Endodermal cell (in vitro differentiated cells): ENCODE measurements at places on chromosomes 11 and 22. TPM values are rescaled to one million over a fixed set of nuclear protein-coding genes. Genes with fewer than 3 reads are reported as not detected.

DNA sequence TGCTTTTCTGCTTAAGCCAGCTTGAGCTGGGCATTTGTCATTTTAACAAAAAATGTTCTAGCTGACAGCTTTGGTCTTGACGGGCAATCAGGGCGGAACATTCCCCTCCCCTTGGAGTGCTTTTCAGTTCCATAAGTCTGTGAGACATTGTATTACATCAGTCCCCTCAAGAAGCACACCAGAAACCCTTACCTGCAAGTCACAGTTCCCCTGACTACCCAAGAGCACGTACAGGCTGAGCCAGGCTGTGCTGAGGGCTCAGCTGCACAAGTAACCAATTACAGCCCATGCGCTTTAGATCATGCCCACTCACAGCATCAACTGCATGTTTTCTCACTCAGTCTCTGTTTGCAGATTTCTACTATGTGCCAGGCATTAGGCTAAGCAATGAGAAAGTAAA, 19.1 kb downstream of the HIRA start:
- H3K36me3 ChIP-seq = peaks cover 38% of the 10 kb centered on the region
- no peak overlapping the region for H3K27ac ChIP-seq
- H3K4me3 ChIP-seq = no peak overlapping the region

DNA sequence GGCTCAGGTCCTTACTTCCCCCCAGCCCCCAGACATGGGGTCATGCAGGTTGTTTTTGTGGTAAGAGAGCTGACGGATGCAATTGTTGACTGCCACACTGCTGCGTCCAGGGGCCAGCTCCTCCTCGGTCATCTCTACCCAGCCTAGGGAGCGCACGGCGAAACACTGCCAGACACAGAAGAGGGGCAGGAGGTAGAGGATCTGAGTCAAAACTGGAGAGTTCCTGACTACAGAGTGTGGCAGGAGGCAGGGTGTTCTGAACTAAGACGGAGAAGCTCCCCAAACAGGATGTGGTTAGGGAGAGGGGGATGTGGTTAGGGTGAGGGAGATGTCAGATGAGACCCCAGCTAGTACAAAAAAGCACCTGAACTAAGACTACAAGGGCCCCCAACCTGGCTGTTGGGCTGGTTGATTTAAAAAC, 12.3 kb downstream of the SMPD1 start:
- peaks cover 9% of the 10 kb centered on the region for H3K36me3 ChIP-seq
- H3K27me3 ChIP-seq = no peaks in the 10 kb centered on the region
- no peak overlapping the region for H3K4me3 ChIP-seq
- no peak for DNase-seq
- H3K4me1 ChIP-seq = no peaks in the 10 kb centered on the region

GRCh38 chr11:111797145-111797581, 31.0 kb upstream of the PPP2R1B start:
- H3K4me3 ChIP-seq = no peak overlapping the region
- H3K4me1 ChIP-seq = no peaks in the 10 kb centered on the region
- H3K36me3 ChIP-seq = peaks cover 6% of the 10 kb centered on the region

DNA sequence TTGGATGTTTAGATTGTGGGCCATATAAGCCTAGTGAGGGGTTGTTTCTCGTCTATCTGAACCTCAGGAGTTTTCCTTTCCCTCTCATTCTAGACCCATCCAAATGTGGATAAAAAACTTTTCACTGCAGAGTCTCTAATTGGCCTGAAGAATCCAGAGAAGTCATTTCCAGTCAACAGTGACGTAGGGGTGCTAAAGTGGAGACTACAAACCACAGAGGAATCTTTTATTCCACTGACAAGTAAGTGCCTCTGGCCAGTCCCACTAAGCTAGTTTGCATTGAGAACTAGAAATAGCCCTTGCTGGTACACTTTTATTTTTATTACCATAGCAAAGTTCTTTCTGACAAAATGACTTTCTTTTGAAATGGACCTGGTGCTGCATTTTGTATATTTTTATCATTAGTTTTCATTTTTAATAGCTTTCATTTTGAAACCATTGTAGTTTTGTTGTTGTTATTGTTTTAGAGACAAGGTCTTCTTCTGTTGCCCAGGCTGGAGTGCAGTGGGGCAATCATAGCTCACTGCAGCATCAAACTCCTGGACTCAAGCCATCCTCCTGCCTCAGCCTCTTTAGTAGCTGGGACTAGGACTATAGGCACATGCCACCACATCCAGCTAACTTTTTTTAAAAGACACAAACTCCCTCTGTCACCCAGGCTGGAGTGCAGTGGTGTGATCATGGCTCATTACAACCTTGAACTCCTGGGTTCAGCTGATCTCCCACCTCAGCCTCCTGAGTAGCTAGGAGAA, 14.6 kb upstream of the PHLDB1 start:
- peaks cover 90% of the 10 kb centered on the region for H3K36me3 ChIP-seq
- H3K4me3 ChIP-seq = no peak overlapping the region

- H3K27me3 ChIP-seq = no peaks in the 10 kb centered on the region
- no peak for DNase-seq
- no peaks in the 10 kb centered on the region for H3K36me3 ChIP-seq
- no peak overlapping the region for H3K4me3 ChIP-seq
- H3K4me1 ChIP-seq = peaks cover 6% of the 10 kb centered on the region
These were observed 107.5 kb downstream of the MICAL2 start for GRCh38 chr11:12217879-12218278.

The CCDC188 gene
- total RNA-seq = not detected in 2 replicates

GRCh38 chr11:44266056-44266780, 43.7 kb downstream of the ALX4 start:
- no peaks in the 10 kb centered on the region for H3K4me1 ChIP-seq
- DNase-seq = no peak
- H3K4me3 ChIP-seq = no peak overlapping the region
- no peaks in the 10 kb centered on the region for H3K36me3 ChIP-seq
- no peaks in the 10 kb centered on the region for H3K27me3 ChIP-seq

DNA sequence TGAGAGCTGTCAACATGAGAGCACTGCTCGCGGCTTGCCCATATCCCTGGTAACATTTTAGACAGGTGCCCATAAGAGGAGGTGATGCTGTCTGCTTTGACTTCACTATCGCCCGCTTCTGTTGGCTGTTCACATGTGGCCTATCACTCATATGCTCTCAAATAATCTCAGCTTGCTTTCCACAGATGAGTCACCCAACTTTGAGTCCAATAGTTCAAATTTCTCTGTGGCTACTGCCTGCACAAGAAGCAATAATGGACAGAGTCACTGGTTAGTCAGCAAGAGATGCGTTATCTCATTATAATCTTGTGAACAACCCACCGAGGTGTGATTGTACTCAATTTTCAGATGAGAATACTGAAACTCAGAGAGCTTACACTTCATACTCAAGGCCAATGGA, 1714.1 kb downstream of the LRRC4C start:
- H3K4me3 ChIP-seq = no peak overlapping the region
- DNase-seq = no peak
- H3K4me1 ChIP-seq = no peaks in the 10 kb centered on the region
- H3K27ac ChIP-seq = no peak overlapping the region

The DSCAML1 gene
- 6.5 and 10.9 TPM in 2 replicates for total RNA-seq

GRCh38 chr11:3133261-3134217, 31.6 kb downstream of the OSBPL5 start:
- H3K4me3 ChIP-seq = no peak overlapping the region
- H3K4me1 ChIP-seq = no peaks in the 10 kb centered on the region
- H3K27me3 ChIP-seq = peaks cover 19% of the 10 kb centered on the region
- peak; percentile 30 for DNase-seq
